ENCODE measurements at places on chromosomes 7 and 10. TPM values are rescaled to one million over a fixed set of nuclear protein-coding genes. Genes with fewer than 3 reads are reported as not detected.

Gene TLX1
- total RNA-seq = not detected

Gene MYOZ1
- not detected for total RNA-seq

Gene PAPSS2
- total RNA-seq = 69.5 TPM

Gene NPSR1
- total RNA-seq = not detected

Gene NPY4R2
- total RNA-seq = not detected

Gene NAT16
- not detected for total RNA-seq

Gene TAS2R40
- total RNA-seq = not detected

Gene ETV1
- 6.5 TPM for total RNA-seq

Gene CUBN
- 6.8 TPM for total RNA-seq

Gene AKR1B15
- total RNA-seq = not detected

Gene AEBP1
- total RNA-seq = 9.2 TPM

Gene CLEC5A
- total RNA-seq = not detected

Gene PPP1R9A
- 0.74 TPM for total RNA-seq

Gene ATXN7L1
- 4.4 TPM for total RNA-seq

Gene PCLO
- total RNA-seq = 0.33 TPM

Gene NEUROG3
- not detected for total RNA-seq

Gene TRIM50
- not detected for total RNA-seq

Gene GUSB
- 29.0 TPM for total RNA-seq

Gene PON3
- not detected for total RNA-seq

Gene RGR
- not detected for total RNA-seq

Gene OR2A5
- not detected for total RNA-seq

Gene ZMYND11
- 31.9 TPM for total RNA-seq

Gene DKK1
- total RNA-seq = 166 TPM

Gene GNG11
- total RNA-seq = 196 TPM

Gene MGAM2
- total RNA-seq = not detected

Gene DDC
- total RNA-seq = not detected

Gene ASIC3
- not detected for total RNA-seq

Gene SAMD9
- 20.5 TPM for total RNA-seq

Gene CPA1
- total RNA-seq = not detected

Gene SNCG
- 77.7 TPM for total RNA-seq

Gene POP7
- total RNA-seq = 50.1 TPM

Gene NYAP1
- 2.9 TPM for total RNA-seq

Gene TSPAN13
- total RNA-seq = 56.2 TPM

Gene IFIT1B
- total RNA-seq = not detected

Gene BMPER
- not detected for total RNA-seq

Gene STEAP4
- not detected for total RNA-seq

Gene FANK1
- total RNA-seq = 1.9 TPM

Gene ARHGAP22
- 37.4 TPM for total RNA-seq

Gene RBM20
- total RNA-seq = 0.15 TPM

Gene LRIT1
- total RNA-seq = not detected

Gene GPR85
- total RNA-seq = 0.30 TPM

Gene RSPH10B
- total RNA-seq = 0.05 TPM

Gene SORCS1
- total RNA-seq = not detected

Gene CYP3A7
- not detected for total RNA-seq

Gene HTRA1
- 50.4 TPM for total RNA-seq

Gene ZNF487
- 1.6 TPM for total RNA-seq

Gene IGFBP3
- 71.4 TPM for total RNA-seq

Gene C10orf71
- total RNA-seq = not detected

Gene ZNF503
- 2.1 TPM for total RNA-seq

Gene GRK5
- total RNA-seq = 31.2 TPM
